ENCODE measurements at places on chromosomes 6 and 20.

- no peak for DNase-seq
These were observed 32.9 kb downstream of the PKIG start for GRCh38 chr20:44615169-44615791.

DNA sequence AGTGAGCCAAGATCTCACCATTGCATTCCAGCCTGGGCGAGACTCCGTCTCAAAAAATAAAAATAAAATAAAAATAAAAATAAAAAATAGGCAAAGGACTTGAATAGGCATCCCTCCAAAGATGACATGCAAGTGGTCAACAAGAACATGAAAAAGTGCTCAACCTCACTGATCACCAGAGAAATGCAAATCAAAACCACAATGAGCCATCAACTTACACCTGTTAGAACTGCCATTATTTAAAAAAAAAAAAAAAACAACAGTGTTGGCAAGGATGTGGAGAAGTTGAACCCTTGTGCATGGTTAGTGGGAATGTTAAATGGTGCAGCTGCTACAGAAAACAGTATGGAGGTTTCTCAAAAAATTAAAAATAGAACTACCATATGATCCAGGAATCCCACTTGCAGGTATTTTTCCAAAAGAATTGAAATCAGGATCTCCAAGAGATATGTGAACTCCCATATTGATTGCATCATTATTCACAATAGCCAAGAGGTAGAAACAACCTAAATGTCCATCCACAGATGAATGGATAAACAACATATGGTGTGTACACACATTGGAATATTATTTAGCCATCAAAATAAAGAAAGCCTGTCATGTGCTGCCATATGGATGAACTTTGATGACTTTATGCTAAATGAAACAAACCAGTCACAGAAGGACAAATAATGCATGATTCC lies 2.8 kb downstream of the C20orf203 start:
- no peak for DNase-seq

DNA sequence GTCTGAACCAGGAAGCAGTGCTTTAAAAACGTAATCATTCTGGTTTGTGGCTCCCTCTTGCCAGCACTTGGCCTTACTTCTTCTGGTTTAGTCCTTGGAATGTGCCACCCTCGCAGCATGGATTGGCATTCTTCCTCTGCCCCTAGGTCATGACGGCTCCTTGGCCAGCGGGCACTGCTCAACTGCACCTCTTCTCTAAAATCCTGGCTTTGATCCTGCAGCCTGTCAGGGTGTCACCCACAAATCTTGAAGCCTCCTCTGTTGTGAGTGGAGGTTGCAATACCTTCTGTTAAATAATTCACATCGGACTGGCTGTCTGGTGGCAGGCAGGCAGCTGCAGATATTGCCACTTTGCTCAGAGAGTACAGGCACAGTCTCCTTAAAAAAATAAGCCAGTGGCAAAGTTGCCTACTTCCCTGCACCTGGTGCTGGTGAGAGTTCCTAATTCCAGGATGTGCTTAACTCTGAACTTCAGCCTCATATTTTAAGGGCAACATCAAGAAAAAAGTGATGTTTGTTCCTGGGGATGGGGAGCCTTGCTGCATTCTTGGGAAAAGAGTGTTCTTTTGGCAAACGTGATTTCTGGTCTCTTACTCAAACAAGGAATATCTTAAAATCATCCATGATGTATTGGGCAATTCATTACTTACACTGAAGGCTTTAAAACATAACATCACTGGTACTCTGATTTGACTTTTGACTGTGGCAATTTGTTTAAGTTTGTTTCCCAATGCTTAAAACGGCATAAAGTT lies 179.8 kb downstream of the FOXA2 start:
- DNase-seq, result no peak

GRCh38 chr20:22226849-22227700 lies 357.3 kb downstream of the FOXA2 start:
- no peak for DNase-seq

GRCh38 chr20:32477594-32478512 lies 107.3 kb downstream of the NOL4L start:
- DNase-seq, result no peak

- no peak for DNase-seq
These were observed 16.6 kb upstream of the FBXO9 start for GRCh38 chr6:53048431-53049195.

DNA sequence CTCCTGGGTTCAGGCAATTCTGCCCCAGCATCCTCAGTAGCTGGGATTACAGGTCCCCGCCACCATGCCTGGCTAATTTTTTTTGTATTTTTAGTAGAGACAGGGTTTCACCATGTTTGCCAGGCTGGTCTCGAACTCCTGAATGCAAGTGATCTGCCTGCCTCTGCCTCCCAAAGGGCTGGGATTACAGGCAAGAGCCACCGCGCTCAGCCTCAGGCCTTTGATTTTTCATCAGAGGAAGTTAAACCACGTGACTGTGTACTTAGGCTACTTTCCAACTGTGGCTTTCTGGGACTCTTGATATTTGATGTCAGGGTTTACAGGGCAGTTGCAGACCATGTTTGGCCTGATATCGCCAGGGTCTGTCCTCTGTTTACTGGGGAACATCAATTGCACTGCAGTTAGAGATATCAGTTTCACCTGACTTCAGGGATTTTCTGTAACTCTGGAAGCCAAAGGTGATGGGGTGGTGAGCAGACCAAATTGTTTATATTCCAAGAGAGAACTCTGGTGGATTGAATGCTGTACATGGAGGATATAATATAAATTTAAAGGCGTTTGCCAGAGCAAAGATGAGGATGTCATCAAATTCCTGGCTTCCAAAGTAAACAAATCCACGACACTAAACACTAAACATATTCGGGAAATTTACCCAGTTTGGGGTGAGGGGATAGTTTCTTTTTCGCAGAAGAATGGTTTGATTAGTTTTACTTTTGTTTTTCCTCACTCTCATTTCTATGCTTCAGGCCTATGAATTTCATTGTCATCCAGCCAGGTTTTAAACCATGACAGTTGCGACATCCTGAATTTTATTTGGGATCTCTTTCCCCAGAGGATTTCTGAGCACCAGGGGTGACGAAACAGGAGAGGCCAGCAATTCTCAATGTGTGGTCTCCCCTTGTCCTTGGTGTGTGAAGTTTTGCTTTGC lies 4.2 kb downstream of the PSMF1 start:
- DNase-seq, result no peak

- DNase-seq, result no peak
These were observed 689 bp upstream of the PFDN4 start for GRCh38 chr20:54207053-54207742.

DNA sequence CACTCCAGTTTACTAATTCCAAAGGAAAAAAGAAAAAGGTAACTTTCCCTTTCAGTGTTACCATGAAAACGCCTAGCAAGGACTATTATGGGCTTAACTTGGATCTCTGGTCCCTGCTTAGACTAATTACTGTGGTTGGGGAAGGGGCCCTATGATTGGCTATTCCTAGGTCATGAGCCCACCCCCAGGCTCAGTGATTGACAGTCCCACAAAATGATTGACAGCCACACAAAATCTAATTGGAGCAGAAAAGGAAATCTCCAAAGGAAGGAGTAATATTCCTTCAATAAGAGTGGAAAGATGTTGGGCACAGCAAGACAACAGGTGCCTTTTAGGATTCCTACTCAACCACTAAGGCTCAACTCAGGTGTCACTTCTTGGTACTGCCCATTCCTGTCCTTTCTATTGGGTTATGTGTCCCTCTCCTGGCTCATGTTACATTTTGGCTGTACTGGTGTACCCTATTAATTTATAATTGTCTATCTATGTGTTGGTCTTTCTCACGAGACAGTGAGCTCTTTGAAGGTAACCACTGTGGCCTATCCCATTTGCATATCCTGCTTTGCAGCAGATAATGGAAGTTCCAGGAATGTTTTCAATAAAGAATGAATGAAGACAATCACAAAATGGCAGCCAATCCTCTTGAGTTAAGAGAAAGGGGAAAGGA lies 5.5 kb upstream of the UTRN start:
- no peak for DNase-seq

GRCh38 chr6:28816909-28817807 lies 106.6 kb downstream of the TRIM27 start:
- DNase-seq, result no peak

DNA sequence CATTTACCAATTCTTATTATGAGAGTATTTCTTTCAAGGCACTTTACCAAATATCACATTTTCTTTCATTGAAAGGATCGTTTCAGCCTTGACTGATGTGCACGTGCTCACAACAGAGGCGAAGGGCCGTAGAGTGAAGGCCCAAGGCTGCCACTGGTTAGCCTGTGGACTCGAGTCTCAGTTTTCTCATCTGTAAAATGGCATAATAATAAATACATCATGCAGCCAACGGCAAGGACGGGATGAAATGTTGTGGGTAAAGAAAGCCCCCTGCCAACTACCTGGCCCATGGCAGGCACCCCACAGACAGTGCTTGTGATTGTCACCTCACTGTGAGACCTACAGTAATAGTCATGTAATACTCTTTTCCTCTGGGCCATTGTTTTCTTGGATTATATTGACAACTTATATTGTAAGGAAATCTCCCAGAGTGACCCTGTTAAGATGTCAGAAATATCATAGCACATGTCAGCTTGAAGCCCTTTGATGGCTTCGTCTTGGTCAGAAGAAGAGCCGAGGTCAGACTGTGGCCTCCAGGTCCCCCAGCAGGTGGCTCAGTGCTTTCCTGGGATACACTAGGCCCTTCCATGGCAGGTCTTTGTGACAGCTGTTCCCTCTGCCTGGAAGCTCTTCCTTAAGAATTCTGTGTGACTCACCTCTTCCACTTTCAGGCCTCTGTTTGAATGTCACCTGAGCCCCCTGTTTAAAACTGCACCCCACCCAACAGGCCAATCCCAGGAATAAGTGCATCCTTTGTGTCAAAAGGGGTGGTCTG lies 36.3 kb downstream of the FAM50B start:
- DNase-seq, result no peak

GRCh38 chr20:44056010-44056698 lies 130.8 kb downstream of the JPH2 start:
- peak; percentile 22 for DNase-seq

- no peak for DNase-seq
These were observed 3.0 kb upstream of the CCN2 start for GRCh38 chr6:131954059-131954774.

- no peak for DNase-seq
These were observed 119.8 kb upstream of the AKAP12 start for GRCh38 chr6:151119823-151120524.

GRCh38 chr20:59439243-59439642 lies 138.8 kb downstream of the EDN3 start:
- no peak for DNase-seq

DNA sequence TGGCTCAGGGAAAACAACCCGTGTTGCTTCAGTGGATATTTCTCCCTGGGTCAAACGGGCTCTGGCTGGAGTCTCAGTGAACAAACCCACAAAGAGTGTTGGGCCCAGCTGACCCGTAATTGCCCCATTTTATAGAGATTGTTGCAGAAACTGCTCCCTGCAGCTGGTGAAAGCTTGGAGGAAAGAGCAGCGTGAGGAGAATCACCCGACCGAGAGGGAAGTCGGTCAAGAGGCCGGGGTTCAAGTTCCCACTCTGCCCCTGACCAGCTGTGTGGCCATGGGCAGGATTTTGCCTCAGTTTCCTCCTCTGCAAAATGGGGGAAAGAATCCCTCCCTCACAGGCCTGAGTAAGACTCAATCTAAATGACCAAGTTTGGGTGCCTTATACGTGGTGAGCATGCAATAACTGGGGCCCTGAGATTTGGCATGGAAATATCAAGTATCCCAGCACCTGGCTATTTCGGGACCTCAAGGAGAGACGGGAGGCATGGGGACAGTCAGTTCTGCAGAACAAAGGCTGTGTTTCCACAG lies 1.7 kb upstream of the TGM2 start:
- no peak for DNase-seq

GRCh38 chr6:14278446-14278845 lies 160.9 kb downstream of the CD83 start:
- no peak for DNase-seq

- DNase-seq, result no peak
These were observed 72.9 kb downstream of the TCP11 start for GRCh38 chr6:35068206-35068605.

All from stimulated activated CD4-positive, alpha-beta T cell treated with anti-CD3 and anti-CD28 coated beads, Interleukin-12 subunit alpha, Interleukin-12 subunit beta, amount 100 ng/mL, for 48 hours (primary cell).